NCI-H446 treated with DMSO at 0.1 percent for 48 hours (cell line): ENCODE measurements at places on chromosomes 1 and 21.

DNA sequence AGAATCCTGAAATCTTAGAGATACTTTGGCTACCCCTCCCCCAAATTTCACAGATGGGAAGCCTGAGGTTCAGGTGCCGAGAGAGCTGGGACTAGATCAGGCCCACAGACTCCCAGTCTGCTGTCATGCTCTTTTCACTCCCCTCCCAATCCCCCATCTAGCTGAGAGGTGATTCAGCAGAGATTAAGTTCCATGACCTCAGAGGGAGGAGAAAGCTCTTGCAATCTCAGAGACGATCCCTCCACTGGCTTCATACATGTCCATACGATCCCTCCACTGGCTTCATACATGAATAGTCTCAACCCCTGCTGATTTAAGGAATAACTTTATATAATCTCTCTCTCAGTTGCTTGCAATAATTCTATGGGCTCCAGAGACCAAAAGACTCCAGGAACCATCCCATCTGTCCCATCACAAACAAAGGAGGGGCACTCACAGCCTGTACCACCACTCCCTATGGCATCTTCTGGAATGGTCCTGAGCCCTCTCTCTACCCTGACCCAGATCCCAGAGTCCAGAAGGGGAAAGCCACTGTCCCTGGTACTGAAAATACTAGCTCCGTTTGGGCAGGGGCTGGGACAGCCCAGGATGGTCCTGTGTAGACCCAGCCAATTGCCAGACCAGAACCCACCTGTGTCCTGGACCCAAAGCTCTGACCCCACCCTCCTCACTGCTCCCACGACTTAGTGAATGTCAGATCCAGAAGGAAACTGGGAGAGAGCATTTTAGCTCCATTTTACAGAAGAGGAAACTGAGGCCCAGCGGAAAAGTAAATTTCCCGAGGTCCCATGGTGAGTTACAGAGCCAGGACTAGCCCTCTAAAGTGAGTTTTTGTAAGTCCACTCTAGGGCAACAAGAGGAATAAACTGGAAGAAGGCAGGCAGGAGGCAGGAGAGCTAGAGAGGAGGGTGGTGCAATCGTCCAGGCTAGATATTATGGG lies 27.1 kb downstream of the RIMS3 start:
- no peak for DNase-seq

GRCh38 chr1:231480008-231480407 lies 48.5 kb upstream of the TSNAX start:
- no peak for DNase-seq

- no peak for DNase-seq
Measured at GRCh38 chr1:74161497-74161896, 36.5 kb downstream of the LRRIQ3 start.

DNA sequence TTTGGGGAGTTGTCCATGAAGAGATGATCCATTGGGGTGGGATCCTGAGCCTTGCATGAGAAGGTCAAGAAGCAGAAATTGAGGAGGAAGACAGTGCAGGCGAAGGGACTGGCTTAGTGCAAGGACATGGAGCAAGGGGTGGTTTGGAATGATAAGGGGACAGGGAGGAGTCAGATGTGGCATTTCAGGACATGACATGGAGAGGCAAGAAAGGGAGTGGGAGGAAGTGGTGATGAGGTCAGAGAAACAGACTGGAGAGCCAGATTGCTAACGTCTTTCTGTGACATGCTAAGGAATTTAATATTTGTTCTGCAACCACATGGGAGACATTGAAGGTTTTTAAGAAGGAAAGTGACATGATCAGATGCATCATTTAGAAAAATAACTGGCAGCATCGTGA lies 346.8 kb upstream of the FMN2 start:
- no peak for DNase-seq

GRCh38 chr1:193060938-193061337 lies 1.5 kb downstream of the RO60 start:
- peak; percentile 42 for DNase-seq

DNA sequence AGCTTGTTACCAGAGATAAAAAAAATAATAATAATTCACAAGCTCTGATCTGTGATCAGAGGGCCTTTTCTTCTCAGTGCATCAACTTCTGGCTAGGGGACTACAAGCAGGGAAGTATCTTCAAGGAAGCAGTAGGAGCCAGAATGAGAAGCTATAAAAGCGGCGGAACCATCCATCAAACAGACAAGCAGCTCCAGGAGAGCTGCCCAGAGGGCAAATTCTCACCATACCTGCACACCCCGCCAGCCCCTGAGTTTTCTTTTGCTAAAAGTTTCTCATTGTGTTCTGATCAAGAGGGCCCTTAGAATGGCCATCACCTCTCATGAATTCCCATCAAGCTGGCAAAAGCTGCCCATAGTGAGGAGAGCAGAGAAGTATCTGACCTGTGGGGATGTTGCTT lies 99.4 kb downstream of the SMYD2 start:
- no peak for DNase-seq

DNA sequence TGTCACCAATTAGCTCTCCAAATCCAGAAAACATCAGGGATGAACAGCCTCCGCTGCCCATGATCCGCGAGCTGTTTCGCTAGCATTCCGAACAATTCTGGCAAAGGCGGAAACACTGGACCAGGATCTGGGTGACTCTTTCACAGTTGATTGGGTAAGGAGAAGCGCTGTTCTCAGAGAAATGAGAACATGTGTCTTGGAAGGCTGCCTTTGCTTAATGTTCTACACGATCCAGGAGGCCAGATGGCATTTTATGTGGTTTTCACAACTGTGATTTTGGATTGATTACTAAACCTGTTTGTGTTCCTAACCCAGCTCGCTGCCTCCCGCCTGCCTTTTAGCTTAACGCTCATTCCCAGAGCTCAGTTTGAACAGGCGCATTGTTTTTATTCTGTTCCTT lies 144.0 kb downstream of the KIF26B start:
- peak; percentile 67 for DNase-seq

DNA sequence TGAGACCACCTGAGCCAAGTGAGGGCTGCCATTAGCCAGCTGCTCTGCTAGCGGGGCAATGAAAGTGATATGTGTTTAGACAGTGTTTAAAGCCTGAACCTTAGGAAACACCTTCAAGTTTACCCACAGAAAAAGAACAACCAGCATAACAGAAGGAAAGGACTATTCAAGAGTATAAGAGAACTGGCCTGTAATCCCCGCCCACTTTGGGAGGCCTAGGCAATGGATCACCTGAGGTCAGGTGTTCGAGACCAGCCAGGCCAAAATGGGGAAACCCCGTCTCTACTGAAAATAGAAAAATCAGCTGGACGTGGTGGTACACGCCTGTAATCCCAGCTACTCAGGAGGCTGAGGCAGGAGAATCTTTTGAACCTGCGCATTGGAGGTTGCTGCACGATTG lies 149.4 kb downstream of the PCP4 start:
- no peak for DNase-seq

DNA sequence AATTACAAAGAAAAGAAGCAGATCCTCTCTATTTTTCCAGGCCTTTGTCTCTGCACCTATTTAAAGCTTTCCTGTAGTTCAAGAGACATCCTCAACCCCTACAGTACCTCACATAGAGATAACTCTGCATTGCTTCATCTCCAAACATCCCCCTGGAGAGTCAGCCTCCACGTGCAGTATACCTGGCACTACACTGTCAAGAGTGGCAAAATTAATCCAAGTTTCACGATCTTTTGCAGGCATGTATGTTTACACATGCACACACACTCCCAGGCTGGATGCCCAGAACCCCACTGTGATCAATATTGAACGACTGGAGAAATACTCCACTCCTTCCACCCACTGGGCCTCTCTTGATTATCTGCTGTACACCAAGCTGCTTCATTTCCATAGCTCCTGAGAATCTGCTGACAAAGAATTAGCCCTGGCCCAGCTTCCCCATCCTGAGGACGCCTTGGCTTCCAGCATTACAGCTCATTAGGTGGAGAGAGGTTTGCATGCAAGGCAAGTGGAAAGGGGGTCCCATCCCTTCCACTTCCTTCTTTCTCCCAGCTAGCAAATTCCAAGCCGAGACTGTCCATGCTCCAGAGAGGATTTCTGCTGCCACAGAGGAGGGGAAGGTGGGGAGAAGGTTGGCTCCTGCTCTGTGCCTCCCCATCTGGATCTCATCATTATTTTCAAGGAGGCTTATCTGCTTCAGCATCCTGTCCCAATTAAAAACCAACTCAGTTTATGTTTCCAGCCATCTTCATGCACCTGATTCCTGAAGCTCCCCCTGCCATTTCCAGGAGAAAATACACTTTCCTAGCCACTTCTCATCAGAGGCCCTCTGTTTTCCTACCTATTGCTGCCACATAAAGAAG lies 66.5 kb upstream of the GOLT1A start:
- no peak for DNase-seq

DNA sequence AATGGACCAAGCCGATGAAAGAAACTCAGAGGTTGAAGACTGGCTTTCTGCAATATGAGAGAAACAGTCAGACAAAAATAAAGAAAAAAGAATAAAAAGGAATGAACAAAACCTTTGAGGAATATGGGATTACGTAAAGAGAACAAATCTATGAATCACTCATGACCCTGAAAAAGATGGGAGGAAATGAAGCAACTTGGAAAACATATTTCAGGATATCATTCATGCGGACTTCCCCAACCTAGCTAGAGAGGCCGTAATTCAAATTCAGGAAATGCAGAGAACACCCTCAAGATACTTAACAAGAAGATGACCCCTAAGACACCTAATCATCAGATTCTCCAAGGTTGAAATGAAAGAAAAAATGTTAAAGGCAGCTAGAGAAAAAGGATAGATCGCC lies 705.3 kb upstream of the CHRM3 start:
- DNase-seq, result no peak

GRCh38 chr1:235190431-235190830 lies 29.4 kb upstream of the RBM34 start:
- no peak for DNase-seq

DNA sequence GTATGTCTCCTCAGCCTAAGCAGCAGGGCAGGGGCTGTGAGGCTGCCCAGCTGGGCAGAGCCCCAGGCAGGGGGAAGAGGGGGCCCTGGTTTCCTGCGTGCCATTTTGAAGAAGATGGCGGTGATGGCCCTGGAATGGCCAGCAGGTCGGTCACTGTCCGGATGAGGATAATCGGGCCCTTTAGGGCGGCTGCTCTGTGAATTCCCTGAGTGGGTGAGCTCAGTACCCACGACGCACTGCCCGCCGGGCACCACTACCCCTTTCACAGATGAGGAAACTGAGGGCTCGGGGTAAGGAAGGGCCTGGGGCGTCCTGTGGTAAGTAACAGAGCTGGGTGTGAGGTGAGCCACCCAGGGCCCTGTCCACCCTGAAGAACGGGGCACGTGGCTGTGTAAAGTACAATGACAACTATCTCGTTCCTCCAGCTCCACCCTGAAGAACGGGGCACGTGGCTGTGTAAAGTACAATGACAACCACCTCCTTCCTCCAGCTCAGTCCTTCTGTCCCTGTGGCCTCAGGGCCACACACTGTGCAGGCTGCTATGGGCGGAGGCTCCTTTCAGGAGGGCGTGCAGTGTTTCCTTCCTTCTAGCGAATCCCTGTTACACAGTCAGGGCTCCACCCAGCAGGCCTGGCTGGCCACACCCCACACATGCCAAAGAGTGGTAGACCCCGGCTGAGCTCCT lies 23.2 kb downstream of the ITGB2 start:
- no peak for DNase-seq

- no peak for DNase-seq
Measured at GRCh38 chr1:10033359-10033845, 644 bp downstream of the UBE4B start.

DNA sequence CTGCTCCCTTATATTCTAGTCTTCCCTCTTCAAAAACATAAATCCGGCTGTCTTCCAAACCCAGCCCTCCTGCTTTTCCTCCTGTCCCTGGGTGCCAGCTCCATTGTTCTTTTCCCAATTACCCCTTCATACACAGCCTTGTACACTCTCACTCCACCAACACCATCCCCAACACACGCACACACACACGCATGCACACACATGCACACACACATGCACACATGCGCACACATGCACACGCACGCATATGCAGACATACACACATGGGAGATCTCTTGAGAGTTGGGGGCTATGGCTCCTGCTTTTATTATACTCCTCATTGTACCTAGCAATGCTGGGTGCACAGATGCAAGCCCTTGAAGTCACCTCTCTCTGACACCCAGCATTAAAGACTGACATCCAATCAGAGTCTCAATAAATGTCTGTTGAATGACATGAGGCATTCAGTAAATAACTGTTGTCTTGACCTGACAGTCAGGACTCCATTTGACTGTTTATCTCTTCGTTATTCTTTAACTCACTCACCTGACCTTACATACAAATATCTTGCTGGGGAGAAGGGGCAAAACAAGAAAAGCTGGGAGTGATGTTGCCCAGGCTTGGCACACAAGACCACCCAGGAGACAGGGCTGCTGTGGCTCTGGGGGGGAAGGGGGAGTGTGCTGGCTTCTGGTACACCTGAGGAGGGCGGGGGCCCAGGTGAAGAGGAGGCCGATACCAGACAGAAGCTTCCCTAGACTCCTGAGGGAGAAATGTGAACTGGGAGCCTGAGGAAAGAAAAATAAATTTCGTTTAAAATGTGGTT lies 16.0 kb downstream of the ABCA4 start:
- no peak for DNase-seq

DNA sequence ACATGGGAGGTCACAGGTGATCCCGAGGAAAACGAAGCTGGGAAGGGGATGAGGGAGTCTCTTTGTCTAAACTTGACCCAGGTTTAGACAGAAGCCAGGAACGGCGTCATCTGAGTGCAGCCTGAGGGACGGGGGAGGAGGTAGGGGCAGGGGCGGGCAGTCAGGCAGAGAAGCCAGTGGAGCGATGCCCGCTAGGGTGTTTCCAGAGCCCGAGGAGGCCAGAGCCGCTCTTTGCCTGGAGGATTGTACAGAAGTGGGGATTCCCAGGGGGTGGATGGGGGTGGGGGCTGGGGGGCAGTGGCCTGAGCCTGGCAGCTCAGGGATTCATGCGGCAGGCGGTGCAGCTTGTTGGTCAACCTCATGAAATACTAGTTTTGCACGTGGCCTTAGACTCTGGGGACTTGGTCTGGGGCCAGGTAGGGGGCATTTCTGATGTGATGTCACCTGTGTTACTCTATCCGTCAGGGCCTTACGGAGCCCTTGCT lies 58.4 kb downstream of the VPS26C start:
- no peak for DNase-seq

DNA sequence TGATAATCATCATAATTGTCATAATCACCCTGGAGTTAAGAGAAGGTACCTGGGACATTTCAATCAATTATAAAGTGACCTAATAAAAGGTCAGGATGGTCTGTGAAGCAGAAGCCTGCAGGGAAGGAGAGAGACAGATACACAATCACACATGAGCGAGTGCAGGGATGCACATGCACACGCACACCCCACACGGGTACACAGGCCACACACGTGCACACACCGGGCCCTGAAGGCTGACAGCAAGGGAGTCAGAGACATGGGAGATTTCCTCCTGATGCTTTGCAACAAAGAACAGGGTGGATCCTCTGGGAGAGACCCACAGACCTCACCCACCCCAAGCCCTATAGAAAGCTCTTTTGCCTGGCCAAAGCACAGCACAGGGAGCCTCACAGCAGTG lies 82.3 kb upstream of the ZC3H12A start:
- no peak for DNase-seq

DNA sequence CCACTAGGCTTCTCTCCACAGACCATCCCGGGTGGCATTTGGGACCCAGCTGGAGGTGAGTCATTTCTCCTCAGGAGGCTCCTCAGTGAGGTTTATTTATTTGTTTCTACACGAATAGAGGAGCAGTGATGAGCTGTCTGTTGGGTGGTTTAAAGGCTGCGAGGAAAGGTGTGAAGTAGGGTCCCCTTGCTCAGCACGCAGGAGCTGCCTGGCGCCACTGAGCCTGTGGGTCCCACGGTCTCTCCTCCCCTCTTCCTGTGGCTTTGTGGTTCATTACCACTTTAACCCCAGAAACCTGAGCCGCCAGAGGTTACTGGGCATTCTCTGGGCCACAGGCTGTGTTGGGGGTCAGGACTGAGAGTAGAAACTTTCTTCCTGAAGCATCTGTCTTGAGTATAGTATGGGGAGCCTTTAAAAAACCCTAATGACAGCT lies 39.9 kb downstream of the IL6R start:
- no peak for DNase-seq
